Activated CD8-positive, alpha-beta memory T cell treated with anti-CD3 and anti-CD28 coated beads for 48 hours (primary cell): ENCODE measurements at places on chromosomes 12 and 14.

GRCh38 chr12:46221255-46222128, 47.4 kb downstream of the SLC38A1 start:
- DNase-seq = no peak

GRCh38 chr14:31456841-31457664, at the start of gene DTD2:
Gene DTD2 (minus strand): TSS chr14:31457506. CDS start chr14:31457393, 113 bp downstream.
- peak; percentile 74 for DNase-seq

DNA sequence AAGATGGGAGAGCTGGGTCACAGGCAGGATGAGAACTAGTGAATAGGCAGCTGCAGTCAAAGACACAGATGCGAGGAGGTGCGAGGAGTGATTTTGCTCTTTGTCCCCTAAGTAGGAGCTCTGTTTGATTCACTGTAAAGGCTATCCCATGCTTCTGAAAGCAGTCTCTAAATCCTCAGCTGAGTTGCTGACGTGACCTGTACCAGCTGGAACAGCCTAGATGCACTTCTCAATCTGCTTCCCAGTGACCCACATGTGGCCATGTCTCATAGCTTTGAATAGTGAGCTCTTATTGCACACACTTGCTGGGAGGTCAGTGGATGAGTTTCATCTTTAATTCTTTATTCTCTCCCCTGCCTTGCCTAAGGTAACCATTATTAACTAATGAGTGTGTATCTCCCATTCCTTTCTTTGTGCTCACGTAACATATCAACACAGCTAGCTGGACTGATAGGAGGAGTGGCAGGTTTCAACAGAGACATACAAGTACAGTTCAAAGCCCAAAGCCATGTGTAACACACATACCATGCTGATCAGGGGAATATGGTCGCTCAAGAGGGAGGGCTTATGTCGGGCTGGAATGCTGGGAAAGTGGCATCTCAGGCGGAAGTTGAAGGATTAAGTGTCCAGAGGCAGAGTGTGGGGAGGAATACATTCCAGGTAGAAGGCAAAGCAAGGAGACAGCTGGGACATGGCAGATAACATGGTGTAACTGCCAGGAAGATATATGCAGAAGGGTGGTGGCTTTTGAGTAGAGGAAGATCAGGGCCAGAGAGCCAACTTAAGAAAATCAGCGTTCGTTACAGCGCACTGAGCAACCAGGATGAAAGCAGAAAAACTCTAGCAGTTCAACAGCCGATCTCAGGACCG, 15.4 kb upstream of the YY1 start:
- no peak for DNase-seq

DNA sequence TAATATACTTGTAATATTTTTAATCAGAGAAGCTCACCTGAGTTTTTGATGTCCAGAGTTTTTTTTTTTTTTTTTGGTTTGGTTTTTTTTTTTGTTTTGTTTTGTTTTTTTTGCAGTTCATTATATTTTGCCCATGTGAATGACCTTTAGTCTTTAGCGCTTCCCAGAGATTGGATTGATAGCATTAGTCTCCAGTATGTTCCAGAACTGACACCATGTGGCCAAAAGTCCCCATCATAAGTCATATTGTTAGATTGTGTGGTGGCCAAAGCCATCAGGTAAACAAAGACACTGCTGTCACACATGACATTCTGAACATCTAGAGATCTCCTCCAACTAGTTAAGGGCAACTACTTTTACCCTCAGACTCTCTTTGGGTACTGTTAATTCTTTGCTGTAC, 272.8 kb upstream of the GARIN2 start:
- DNase-seq = no peak

DNA sequence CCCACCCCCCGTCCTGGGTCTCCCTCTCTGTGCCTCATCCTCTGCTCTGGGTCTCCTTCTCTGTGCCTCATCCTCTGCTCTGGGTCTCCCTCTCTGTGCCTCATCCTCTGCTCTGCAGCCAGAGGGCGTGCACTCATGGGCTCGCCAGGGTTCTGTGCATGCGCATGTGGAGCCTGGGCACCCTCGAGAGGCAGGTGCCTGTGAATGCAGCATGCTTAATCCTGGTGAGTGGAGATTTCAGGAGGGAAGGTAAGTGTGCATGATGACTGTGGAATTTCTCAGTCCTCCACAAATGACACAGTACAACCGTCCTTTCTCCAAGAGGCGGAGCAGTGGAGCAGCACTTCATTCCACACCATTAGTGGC, 65.2 kb downstream of the EP400 start:
- no peak for DNase-seq

DNA sequence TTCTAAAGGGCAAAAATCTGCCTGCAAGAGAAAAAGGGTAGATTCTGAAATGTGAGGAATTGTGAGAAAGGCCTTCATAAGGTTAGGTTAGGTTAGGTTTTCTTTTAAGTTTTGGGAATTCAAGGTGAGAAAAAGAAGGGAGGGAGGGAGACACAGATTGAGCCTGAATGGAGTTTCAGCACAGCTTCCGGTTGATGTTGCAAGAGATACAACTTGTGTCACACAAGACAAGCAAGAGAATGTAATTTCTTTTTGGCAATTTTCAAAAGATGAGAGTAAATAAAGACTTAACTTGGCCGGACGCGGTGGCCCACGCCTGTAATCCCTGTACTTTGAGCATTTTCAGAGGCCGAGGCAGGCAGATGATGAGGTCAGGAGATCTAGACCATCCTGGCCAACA, 63.8 kb downstream of the CPSF2 start:
- DNase-seq = no peak

GRCh38 chr14:49287004-49287403, 299.2 kb downstream of the RPS29 start:
- no peak for DNase-seq

DNA sequence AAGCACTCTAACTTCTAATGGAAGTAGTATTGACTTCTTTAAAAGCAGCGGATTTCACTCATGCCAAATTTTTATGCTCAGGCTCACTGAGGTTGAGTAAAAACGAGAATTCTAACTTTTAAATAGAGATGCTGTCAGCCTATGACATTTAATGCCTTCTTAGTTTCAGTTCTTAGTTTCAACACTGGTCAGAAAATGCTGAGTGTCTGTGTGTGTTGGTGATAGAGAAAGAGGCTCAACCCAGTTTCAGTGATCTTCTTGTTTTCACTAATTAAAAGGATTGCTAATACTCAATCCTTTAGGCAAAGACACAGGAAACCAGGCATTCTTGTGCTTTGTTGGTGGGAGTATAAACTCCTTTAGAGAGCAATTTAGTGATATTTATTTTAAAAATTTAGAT, 31.0 kb downstream of the PEBP1 start:
- DNase-seq = no peak

- DNase-seq = no peak
These were observed 31.5 kb upstream of the GZMB start for GRCh38 chr14:24665440-24665991.

DNA sequence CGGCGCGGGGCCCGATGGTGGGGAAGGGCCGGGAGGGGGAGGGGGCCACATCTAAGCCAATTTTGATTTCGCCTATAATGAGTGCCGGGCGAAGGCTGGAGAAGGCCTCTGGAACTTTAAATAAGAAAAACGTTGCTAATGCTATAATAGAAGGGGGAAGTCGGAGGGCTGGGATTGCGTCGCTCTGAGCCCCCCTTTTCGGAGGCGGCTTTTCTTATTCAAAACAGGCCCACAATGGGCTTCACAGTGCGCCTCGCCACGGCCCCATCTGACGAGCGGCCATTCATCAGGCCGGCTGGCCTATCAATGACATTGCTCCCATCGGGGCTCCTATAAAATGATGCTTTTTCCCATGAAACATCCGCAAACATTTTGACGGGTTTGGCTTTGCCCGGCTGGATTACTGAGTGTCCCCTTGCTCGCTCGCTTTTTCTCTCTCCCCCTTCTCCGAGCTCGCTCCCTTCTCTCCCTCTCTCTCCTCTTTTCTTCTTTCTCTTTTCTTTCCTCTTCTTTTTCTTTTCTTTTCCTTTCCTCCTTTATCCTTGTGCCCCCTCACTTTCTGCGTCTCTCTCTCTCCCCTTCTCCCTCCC, at the start of gene RFX4:
TSS of gene RFX4 (plus strand) at position 364 of the 590 bp plus-strand sequence. CDS start 317 bp downstream, outside the sequence.
- no peak for DNase-seq

- no peak for DNase-seq
These were observed 6.8 kb downstream of the PTPN6 start for GRCh38 chr12:6957741-6958608.

GRCh38 chr14:33717866-33718265, 233.0 kb downstream of the EGLN3 start:
- no peak for DNase-seq

- no peak for DNase-seq
These were observed 30.6 kb upstream of the ULK1 start for GRCh38 chr12:131863711-131864396.

DNA sequence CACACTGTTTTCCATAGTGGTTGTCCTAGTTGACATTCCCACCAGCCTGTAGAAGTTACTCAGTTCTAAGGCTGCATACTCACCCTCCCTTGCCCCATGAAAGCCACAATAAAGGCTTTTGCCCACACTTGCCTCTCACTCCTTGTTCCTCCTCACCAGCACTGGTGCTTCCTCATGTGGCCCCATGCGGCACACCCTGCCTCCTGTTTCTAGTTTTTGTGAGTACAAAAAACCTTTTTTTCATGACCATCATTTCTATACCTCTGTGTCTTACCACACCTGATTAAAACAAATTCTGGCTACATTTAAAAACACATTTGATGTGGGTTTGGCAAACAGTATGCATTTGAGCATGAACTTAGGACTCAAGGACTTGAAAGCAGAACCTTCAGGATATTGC, 40.7 kb upstream of the RIN3 start:
- no peak for DNase-seq

GRCh38 chr12:1927051-1927680, 8.7 kb upstream of the CACNA2D4 start:
- DNase-seq = no peak

DNA sequence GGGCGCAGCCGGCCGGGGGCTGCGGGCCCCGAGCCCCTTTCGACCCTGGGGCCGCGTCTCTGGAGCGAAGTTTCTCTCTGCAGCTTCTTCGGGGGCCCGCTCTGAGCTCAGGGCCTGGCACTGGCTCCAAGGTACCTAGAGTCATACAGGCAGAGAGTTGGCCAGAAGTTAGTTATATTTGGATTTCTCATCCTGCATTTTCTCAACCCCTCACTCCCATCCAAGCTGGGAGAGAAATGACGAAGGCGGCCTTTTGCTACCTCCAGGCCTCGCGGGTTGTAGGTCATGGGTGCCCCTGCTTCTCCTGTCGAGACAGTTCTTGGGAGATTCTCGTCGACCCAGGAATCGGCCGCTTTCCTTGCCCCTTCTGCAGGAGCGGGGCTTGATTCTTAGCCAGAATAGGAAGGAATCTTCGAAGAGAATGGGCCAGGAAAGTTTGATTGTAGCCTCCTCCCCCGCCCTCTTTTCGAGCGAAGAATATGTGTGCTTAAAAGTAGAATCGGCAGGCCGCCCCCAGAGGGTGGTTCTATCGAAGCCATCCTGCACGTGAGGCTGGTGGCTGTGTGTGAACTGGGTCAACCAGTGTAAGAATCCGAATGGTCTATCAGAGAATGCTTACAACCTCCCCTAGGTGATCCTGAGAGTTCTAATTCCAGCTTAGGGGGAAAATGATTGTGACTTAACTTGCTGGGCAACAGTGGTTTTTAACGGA, 785 bp downstream of the MLEC start:
- no peak for DNase-seq

GRCh38 chr14:54446161-54446693, 5.1 kb upstream of the CNIH1 start:
- DNase-seq = no peak

GRCh38 chr14:98941481-98941880, 330.5 kb downstream of the BCL11B start:
- no peak for DNase-seq

GRCh38 chr12:113292547-113292946, 42.4 kb downstream of the SLC8B1 start:
- no peak for DNase-seq

DNA sequence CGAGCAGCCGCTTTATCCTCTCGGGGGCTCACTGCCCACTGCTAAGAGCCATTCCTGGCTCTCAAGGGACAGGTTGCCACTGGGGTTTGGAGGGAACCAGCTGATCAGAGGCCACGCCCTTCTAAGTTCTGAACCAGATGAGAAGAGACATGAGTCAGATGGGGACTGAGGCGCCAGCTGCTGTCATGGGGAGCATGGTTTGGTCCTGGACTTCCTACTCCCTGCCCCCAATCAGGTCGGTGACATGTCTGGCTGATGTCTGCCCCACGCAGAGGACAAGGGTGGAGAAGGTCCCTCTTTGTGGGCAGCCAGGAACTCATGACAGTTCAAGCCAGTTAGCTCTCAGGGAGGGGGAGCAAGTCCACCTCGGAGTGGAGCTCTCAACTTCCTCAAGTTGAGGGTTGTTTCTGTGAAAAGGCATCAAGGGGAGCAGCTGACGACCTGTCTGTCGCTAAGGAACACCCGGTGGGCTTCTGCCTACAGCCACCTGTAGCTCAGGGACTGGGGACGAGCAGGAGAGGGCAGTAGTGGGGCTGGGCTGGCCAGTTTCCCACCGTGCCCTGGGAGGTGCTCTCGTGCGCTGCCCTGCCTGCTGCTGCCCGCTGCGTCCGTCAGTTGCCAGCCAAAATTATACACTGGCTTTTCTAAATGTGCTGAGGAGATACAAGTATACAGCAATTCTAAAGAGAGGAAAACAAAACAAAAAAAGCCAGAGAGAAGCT, 20.5 kb downstream of the PSMC1 start:
- DNase-seq = no peak

GRCh38 chr12:27207615-27208413, 36.3 kb upstream of the STK38L start:
- no peak for DNase-seq

DNA sequence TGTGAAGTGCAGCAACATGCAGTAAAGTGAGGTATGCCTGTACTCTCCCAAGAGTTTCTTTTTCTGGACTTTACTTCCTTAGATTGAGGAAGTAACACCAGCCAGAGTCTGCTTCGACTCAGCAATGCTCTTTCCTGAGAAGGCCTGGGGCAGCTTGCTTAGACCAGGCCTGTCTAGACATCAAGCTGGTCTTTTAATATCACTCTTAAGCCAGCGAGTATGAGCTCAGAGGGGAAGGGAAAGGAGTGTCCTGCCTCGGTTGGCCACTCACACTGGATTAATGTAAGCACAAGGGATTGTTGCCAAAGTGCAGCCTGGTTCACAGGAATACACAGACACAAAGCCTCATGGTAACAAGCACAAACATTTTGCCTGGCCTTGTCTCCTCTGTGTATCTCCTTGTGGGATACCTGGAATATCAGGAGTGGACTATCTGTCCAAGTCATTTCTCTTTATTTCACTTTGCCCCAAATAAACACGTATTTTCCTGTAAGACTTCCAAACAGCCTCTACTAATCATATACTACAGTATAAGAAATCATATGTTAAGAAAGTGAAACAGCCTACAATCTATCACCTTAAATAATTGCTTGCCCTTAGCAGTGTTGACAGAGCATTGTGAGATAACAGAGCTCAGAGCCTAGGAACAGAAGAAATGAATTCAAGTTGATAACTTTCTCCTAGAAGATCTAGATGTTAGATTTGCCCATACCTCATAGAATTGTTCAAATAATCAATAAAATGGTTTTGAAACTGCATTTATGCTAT, 121.2 kb upstream of the DAAM1 start:
- DNase-seq = no peak

DNA sequence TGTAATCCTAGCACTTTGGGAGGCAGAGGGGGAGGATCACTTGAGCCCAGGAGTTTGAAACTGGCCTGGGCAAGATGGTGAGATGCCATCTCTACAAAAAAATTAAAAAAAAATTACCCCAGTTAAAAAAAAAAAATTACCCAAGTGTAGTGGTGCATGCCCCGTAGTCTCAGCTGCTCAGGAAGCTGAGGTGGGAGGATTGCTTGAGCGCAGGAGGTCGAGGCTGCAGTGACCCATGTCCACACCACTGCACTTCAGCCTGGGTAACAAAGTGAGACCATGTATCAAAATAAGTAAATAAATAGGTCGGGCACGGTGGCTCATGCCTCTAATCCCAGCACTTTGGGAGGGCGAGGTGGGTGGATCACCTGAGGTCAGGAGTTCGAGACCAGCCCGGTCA, 128.8 kb downstream of the VRK1 start:
- no peak for DNase-seq
